ENCODE measurements at places on chromosomes 1 and 21.

- DNase-seq = no peak
These were observed 10.5 kb downstream of the SERINC2 start for GRCh38 chr1:31423418-31423947.

DNA sequence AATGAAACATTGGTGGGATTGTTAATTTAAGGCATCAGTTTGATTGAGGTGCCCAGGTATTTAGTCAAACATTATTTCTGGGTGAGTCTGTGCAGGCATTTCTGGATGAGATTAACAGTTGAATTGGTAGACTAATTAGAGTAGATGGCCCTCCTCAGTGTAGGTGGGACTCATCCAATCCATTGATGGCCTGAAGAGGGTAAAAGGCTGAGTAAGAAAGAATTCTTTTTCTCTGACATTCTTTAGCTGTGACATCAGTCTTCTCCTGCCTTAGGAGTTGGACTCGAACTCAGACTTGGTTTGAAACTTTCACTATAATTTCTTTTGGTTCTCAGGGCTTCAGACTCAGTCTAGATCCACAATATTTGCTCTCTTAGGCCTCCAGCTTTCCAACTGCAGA, 59.6 kb upstream of the ADAMTS5 start:
- no peak for DNase-seq

- no peak for DNase-seq
These were observed 119.4 kb downstream of the SLC45A1 start for GRCh38 chr1:8437347-8437746.

GRCh38 chr1:71307451-71307850, 226.6 kb upstream of the ZRANB2 start:
- DNase-seq = no peak

- no peak for DNase-seq
These were observed 25.1 kb upstream of the CLIC4 start for GRCh38 chr1:24720152-24720551.

DNA sequence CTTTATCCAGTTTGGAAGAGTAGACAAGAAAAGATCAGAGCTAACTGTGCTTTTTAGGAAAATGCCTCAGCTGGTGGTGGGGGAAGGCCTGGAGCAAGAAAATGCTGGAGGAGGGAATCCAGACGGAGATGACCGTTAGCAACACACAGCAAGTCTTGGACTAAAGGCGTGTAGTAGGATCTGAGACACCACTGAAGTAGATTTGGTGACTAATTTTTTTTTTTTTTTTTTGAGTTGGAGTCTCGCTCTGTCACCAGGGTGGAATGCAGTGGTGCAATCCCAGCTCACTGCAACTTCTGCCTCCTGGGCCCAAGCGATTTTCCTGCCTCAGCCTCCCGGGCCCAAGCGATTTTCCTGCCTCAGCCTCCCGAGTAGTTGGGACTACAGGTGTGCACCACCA, 41.2 kb downstream of the LPAR3 start:
- peak; percentile 20 for DNase-seq

DNA sequence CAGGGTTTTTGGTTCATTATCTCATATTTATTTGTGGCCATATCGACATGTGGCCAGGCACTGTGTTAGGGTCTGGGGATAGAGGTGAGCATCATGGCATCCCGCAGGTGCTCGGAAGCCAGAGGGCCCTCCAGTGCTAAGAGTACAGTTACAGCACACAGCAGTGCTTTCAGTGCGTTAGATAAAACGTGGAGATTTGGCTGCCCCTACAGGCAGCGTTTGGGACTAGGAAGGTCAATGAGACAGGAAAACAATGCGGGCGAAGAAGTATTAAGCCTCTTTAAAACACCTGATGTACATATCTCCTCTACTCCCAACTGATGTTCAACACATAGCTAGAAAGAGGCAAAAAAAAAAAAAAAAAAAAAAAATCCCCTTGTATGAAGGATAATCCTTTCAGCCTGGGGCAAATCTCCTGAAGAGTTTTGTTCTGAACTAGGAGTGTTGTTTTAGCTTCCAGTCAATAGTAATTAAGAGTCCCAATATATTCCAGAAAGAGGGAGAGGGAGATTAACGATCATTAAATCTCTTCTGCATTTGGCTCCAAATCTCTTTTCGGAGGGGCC, 80.1 kb downstream of the CAPZB start:
- DNase-seq = no peak

- DNase-seq = no peak
These were observed 1046.2 kb downstream of the BRINP3 start for GRCh38 chr1:189431447-189431846.

Measured in inflammatory macrophage treated with lipopolysaccharide for 1 hour (primary cell).